IMR-90 (cell line): ENCODE measurements at places on chromosomes 13 and 19.

GRCh38 chr13:58032676-58033460, 401.3 kb downstream of the PCDH17 start:
- no peak for DNase-seq

DNA sequence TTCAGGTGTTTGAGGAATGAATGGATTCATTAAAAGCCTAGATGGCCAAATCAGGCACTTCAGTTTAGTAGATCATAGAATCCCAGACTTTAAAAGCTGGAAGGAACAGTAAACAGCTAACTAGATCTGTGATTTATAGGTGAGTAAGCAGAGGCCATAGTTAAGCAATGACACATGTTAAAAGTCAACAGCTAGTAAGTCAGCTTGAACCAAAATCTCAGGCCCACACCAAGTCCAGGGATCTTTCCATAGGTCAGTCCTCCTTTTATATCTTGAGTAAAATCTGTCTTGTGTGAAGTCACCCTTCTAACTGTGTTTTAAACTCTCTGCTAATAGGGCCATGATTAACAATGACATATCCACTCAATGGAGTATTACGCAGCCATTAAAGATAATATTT, 275.5 kb upstream of the SOX21 start:
- no peak for DNase-seq

GRCh38 chr19:49272204-49272603, 52.8 kb downstream of the SLC6A16 start:
- peak; percentile 57 for DNase-seq

- peak; percentile 52 for DNase-seq
Measured at GRCh38 chr19:46841458-46842083, 9.1 kb downstream of the AP2S1 start.

- DNase-seq: no peak
Measured at GRCh38 chr19:19498255-19498991, 16.9 kb downstream of the TSSK6 start.

DNA sequence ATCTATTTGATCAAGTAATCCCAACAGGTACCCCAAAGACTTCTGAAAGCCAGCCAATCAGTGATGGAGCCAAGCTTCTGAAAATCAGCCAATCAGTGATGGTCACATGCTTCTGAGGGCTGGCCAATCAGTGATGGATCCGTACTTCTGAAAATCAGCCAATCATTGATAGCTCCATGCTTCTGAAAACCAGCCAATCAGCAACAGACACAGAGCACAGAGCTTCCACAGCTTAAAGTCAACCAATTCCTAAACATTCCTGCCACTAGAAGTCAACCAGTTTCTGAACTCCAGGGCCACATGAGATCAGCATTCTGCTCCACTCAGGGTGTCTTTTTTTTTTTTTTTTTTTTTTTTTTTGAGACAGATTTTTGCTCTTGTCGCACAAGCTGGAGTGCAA, 8.2 kb upstream of the HSD17B14 start:
- DNase-seq: peak; percentile 68
